Fibroblast of skin of scalp (primary cell): ENCODE measurements at places on chromosomes 4 and X.

- DNase-seq, result no peak
Measured at GRCh38 chr4:24241511-24241910, 342.8 kb downstream of the DHX15 start.

DNA sequence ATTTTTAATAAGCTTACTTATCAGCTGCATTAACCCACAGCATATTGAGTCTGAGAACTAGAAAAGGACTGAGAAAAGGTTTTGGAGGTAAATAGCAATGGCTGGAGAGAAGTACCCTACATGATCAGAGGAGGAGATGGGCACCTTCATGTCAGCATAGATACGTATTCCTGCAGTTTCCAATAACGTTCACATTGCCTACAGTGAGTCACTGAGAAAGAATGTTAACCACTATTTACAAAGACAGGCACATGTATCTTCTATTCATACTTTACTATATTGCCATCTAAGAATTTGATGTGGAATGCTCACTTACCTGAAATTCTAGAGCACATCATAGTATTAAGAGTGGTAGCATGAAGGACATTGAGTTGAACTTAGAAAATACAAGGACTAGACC lies 92.5 kb downstream of the TLL1 start:
- no peak for DNase-seq

DNA sequence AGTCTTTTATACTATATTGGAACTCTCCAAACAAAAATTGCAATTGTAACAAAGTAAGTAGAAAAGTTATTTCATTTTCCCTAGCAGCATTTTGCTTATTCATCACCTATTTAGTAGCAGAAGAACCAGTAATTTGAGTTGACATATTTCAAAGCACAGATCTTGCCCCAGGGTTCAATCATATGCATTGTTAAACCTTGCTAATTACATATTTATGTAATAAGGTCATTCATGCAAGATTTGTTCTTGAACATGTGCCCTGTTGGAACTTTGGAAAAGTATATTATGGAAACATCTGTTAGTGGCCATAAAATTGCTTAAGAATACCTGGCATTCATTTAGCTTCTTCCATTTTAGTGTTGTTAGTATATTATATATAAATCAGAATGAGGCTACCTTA lies 191.7 kb downstream of the TLL1 start:
- DNase-seq, result no peak

- no peak for DNase-seq
Measured at GRCh38 chr4:98094118-98094517, 49.2 kb downstream of the STPG2 start.

- DNase-seq, result peak; percentile 44
Measured at GRCh38 chrX:857376-857775, 226.8 kb downstream of the SHOX start.

DNA sequence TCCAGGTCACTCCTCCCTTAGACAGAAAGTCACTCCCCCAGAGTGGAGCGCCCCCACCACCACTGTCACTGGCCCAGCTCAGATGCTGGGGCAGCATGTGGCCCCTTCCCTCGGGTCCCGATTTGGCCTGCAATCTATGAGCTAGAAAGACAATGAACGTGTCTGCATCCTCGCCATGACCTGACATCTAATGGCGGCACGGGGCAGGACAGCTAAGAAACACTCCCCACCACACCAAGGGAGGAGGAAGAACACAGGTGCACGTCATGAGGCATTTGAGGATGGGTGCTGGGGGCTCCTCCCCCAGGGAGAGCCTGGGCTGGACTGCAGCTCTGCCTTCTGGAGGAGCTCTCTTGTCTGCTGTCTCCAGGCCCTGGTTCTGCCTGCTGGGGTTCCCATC lies 8.7 kb downstream of the RNF212 start:
- no peak for DNase-seq

DNA sequence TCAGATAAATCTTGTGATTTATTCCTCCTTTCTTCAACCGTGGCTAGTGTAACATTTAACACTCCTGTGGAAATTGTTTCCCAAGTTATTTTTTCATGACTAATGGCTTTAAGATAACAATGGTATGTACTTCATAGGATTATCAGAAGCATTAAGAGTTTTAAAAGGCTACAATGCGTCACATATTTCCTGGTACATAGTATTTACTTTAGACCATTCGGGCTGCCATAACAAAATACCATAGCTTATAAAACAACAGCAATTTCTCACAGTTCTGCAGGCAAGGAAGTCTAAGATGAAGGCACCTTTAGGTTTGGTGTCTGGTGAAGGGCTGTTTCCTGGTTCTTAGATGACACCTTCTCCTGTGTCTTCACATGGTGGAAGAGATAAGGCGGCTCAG lies 158.6 kb downstream of the PAPSS1 start:
- peak; percentile 69 for DNase-seq

DNA sequence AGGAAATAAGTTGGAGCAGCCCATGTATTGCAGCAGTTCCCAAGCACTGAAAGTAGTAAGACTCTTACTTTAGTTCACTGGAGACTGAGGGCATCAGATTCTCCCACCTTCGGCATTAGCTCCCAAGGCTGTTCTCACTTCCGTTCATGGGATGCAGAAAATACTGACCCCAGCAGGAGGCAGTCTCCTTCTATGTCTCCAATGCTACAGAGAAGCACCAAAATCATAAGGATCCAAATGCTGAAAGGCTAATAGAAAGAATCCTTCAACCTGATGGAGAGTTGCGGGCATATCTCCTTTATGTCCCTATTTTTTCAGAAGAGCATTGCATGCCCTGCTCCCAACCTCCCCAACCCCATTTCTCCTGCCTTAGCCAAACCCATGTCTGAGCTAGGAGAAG lies 32.4 kb downstream of the ADH7 start:
- DNase-seq, result no peak

- DNase-seq, result peak; percentile 73
Measured at GRCh38 chr4:15963001-15963451, at the start of gene FGFBP2. FGFBP2 (minus strand) TSS chr4:15963175; CDS start chr4:15963129, 46 bp downstream.

GRCh38 chr4:81213671-81214070 lies 1.4 kb downstream of the PRKG2 start:
- no peak for DNase-seq

- peak; percentile 87 for DNase-seq
Measured at GRCh38 chr4:123555807-123556273, 159.2 kb downstream of the SPRY1 start.

GRCh38 chrX:150849486-150849885 lies 49.0 kb downstream of the CD99L2 start:
- no peak for DNase-seq

DNA sequence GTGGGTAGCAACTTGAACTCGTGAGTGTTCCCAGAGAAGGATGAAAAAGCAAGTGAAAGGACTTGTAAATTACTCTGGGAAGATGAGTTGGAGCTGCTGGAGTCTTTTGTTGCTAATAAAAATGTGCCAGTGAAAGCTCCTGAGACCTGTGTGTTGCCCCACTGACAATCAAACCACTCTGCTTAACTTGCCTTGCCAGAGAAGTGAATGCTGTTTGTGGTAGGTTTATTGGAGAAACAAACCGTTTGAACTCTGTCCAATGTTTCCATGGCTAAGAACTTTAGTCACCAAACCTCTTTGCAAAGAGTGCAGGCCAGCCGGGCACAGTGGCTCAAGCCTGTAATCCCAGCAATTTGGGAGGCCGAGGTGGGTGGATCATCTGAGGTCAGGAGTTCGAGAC lies 586.9 kb downstream of the PCDH7 start:
- DNase-seq, result no peak

- DNase-seq, result no peak
Measured at GRCh38 chr4:120919358-120919757, 3.2 kb downstream of the PRDM5 start.

- no peak for DNase-seq
Measured at GRCh38 chrX:128653524-128654060, 601.4 kb upstream of the ACTRT1 start.

- no peak for DNase-seq
Measured at GRCh38 chr4:138673053-138673452, 342.5 kb upstream of the NOCT start.

GRCh38 chr4:129342819-129343408 lies 247.0 kb downstream of the C4orf33 start:
- peak; percentile 74 for DNase-seq

DNA sequence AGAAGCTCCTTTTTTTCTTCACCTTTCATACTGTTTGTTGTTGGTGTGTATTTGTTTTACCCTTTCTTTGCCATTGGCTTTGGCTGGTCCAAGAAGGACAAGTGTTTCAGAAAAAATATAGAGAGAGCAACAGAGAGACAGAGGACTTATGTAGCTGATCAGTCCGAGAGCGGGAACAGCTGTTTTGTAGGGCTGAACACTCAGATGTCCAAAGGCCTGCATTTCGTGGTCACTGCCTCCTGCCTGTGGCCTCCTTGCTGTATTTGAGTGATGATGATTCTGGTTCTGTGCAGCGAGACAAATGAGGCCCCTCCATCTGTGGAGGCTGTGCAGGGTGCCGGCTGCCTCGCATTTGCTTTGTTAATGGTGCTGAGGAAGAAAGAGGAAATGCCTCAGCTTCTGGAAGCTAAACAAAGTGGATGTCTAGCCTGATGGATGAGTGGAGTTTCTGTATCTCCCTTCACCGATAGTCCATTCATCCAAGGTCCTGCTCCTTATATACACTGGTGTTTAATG lies 19.8 kb upstream of the STOX2 start:
- DNase-seq, result no peak

DNA sequence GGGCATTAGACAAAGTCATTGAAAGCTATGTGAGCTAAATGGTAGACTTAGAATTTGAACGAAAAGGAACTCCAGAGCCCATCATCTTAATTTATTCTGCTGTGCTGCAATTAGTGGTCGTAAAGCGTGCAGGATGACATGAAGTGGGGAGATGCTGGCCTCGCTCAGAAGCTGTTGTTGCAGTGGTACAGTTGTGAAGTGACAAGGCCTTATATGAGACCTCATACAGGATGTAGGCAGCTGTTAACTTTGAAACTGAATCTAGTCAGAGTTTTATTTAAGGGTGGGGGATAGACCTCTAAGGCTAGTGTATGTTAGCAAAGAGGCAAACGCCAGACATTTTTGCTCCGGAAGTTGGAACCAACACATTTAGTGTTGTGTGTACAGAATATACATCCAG lies 13.4 kb downstream of the KLF3 start:
- DNase-seq, result no peak

- DNase-seq, result no peak
Measured at GRCh38 chr4:107743532-107743931, 23.5 kb upstream of the PAPSS1 start.

DNA sequence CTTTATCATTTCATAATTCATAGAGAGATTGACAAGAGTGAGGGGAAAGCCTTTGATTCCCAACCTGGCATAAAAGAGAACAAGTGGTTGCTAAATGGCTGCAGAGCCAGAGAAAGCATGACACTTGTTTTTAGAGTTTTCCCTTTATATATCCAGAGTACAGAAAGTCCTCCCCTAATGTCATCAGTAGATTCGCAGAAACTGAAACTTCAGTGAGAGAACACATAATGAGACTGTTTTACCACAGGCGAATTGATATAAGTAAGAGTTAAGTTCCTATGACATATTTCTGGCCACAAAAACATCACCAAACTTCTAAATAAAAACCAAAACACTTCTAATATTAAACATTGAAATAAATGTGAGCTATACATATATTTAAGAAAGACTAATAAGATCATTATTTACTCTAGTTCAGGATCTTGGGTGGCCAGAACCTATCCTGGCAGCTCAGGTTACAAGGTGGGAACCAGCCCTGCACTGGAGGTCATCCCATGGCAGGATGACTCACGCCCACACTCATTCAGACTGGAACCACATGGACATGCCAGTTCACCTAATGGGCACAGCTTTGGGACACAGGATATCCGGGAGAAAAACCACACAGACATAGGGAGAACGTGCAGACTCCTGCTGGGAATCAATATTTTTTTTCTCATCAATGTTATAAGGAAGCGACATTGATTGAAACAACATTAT lies 35.5 kb downstream of the NWD2 start:
- DNase-seq, result no peak

- peak; percentile 48 for DNase-seq
Measured at GRCh38 chr4:113232194-113232593, 182.7 kb downstream of the ANK2 start.

DNA sequence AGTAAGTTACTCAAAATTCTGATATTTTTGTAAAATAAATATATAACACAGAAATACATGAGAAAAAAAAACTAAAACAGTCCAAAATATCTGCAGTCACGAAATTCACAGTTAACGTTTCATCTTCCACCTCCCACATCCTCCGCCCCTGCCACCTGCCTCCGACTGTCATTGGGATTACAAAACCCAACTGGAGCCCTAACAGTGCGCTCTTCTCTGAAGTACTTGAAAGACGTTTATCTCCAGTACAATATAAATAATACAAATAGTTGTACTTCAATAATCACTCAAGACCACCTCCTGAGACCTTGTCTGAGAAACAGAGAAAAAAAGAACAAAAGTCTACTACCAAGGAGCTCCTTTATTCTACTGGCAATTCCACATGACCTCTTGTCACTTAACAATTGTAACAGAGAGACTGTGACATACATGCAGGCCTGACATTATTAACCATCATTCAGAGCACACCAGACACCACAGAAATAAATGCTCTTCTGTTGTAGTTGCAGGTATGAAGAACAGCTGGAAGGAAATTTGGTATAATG lies 280.6 kb downstream of the PPP3CA start:
- no peak for DNase-seq

DNA sequence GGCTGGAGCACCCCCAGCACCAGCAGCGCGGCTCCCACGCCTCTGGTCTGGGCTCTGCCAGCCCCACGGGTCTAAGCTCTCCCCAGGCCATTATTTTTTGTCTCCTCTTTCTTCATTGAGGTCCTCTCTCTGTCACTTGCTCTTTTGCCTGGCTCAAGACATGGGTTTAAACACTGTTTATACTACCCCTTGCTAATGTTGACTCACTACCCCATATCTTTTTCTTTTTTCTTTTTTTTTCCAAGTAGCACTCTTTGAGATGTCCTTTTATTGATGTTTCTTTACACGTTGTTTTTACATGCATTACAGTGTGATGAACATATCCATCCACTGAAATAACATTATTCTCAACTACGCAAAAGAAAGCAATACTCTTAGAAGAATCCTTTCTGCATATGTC lies 1.7 kb upstream of the ERVMER34-1 start:
- DNase-seq, result no peak

GRCh38 chrX:21831496-21831895 lies 7.9 kb upstream of the MBTPS2 start:
- DNase-seq, result no peak

DNA sequence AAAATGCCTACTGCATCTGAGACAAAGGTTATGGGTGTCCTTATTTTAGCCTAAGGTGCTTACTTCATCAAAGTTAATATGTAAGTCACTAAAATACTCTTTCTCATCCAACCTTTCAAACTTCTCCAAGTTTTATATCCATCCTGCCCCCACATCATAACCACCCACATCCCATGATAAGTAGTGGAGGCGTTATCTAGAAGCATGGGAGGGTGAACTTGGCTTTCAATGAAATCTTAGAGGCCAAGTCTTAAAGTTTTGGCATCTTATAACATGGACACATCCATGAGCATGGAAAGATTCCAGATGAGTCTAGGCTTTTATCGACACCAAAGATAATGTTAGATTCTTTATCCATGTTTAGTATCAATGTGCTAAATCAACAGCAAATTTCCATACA lies 22.9 kb upstream of the SEC24D start:
- DNase-seq, result no peak

- peak; percentile 96 for DNase-seq
Measured at GRCh38 chr4:76624241-76624681, 189.2 kb downstream of the SHROOM3 start.

GRCh38 chr4:56276547-56276946 lies 110.7 kb downstream of the AASDH start:
- no peak for DNase-seq

GRCh38 chr4:173257732-173258717 lies 76.1 kb downstream of the HMGB2 start:
- DNase-seq, result peak; percentile 70
